ENCODE measurements at places on chromosomes 12 and 14.

- no peak for DNase-seq
Observed at GRCh38 chr12:70448371-70448770, 82.3 kb downstream of the KCNMB4 start.

DNA sequence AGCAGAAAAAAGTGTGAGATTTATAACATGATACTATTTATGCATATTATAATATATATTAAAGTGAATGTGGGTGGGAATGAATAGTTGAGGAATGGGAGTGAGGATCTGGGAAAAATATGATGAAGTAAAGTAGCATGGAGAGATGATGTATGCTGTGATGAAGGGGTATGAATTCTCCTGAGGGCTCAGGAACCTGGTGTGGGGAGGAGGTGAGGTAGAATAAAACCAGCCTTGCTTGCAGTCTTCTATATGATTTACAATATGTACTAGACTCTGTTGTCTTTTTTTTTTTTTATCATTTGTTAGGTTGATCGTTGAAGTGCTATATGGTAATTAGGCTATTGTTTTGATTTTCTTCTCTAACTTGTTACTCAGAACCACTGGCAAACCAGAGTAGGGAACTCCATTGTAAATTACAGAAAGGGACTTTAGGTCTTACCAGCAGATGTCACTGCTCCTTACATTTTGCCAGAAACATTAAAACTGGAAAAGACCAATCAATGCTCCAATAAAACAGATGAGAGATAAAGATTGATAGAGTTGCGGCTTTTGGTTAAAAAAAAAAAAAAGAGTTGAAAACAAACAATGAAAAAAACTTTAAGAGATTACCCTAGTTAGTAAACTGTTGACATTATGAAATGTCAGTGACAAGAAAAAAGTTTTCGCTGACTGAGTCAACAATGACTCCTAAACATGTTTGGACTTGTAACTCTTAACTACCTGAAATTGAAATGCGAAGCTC, 39.9 kb downstream of the ATL1 start:
- peak; percentile 29 for DNase-seq

DNA sequence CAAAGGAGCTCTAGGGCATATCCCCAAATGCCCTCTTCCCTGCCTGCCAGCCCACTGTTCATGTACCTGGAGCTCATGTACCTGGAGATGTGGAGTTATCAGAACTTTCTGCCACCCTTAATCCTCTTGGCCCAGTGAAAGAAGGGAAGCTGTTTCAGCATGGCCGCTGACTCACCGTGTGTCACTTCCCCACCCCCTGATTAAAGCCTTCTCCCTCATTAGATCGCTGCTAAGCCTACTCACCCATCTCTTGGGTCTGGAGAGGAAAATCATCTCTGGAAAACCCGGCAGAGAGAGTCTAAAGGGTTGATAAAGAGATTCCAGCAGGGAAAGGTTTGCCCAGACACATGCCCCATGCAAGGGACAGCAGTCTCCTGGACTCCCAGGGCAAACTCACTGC, 4.5 kb upstream of the LTBP2 start:
- DNase-seq, result peak; percentile 72

GRCh38 chr12:62760779-62761178, 174.2 kb downstream of the PPM1H start:
- DNase-seq, result no peak

GRCh38 chr12:41920355-41920754, 224.3 kb downstream of the GXYLT1 start:
- no peak for DNase-seq

- DNase-seq, result peak; percentile 34
Observed at GRCh38 chr14:55301437-55302121, 30.4 kb downstream of the FBXO34 start.

GRCh38 chr12:58419905-58420304, 478.5 kb downstream of the ATP23 start:
- DNase-seq, result no peak

- DNase-seq, result no peak
Observed at GRCh38 chr12:124317400-124317799, 22.5 kb downstream of the RFLNA start.
